ENCODE measurements at places on chromosomes 7 and 10. TPM values are rescaled to one million over a fixed set of nuclear protein-coding genes. Genes with fewer than 3 reads are reported as not detected.

DNA sequence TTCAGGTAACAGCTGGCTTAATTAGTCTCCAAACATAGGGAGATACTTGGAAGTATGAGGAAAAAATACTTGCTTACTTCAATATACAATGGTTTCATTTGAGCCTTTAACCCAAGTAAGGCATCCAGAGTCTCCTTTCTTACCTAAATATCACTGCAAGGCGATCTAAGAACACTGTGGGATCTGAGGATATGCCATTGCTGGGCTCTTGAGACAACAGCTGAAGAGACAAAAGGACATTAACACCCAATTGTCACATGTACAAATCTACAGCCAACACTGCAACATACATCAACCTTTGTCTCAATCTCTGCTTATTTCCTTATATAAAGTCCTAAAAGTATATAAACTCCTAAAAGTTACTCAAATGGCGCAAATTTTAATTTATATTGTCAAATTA is 44.4 kb downstream of the IRF5 start:
- H3K27ac ChIP-seq, result no peak overlapping the region
- peak; percentile 58 for DNase-seq
- H3K27me3 ChIP-seq, result no peaks in the 10 kb centered on the region
- no peaks in the 10 kb centered on the region for H3K4me1 ChIP-seq

DNA sequence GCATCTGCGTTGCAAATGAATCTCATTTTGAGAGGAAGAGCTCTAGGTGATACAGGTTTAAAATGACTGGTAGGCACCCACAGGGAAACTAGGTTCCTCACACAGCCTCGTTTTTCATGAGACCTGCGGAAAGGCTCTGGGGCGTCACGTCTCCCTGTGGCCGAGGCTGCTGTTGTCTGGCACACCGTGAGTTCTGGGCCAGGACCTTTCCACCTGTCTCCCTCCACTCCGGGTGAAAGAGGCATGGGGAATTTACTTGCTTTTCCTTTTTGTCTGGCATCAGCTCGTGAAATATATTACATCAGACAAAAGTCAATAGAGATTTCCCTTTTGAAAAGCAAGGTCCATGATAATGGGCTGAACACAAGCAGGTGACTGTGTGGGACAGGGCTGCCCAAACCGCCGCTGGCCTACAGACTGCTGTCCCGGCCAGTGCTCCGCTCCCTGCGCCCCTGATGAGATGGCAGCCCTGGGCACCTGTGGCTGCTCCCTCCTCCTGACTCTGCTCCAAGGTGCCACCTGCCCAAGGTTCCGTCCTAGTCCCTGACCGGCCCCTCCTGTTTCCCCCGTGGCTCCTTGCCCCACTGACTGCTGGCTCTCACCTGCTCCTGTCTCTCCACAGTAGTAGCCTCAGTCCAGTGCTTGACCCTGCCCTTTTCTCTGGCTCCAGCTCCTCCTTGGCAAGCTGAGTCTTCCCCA is 109.6 kb downstream of the NKX6-2 start:
- H3K36me3 ChIP-seq, result no peaks in the 10 kb centered on the region
- no peak overlapping the region for H3K27ac ChIP-seq
- no peaks in the 10 kb centered on the region for H3K4me1 ChIP-seq
- DNase-seq, result peak; percentile 26

GRCh38 chr10:16519250-16519907 is 2.3 kb downstream of the C1QL3 start:
- DNase-seq, result peak; percentile 58
- H3K4me3 ChIP-seq, result peak overlapping the region; percentile 54
- peaks cover 59% of the 10 kb centered on the region for H3K27me3 ChIP-seq
- no peaks in the 10 kb centered on the region for H3K4me1 ChIP-seq

GRCh38 chr10:131079314-131079713 is 232.2 kb downstream of the TCERG1L start:
- DNase-seq, result no peak
- H3K4me1 ChIP-seq, result no peaks in the 10 kb centered on the region
- H3K27ac ChIP-seq, result no peak overlapping the region
- H3K36me3 ChIP-seq, result no peaks in the 10 kb centered on the region

DNA sequence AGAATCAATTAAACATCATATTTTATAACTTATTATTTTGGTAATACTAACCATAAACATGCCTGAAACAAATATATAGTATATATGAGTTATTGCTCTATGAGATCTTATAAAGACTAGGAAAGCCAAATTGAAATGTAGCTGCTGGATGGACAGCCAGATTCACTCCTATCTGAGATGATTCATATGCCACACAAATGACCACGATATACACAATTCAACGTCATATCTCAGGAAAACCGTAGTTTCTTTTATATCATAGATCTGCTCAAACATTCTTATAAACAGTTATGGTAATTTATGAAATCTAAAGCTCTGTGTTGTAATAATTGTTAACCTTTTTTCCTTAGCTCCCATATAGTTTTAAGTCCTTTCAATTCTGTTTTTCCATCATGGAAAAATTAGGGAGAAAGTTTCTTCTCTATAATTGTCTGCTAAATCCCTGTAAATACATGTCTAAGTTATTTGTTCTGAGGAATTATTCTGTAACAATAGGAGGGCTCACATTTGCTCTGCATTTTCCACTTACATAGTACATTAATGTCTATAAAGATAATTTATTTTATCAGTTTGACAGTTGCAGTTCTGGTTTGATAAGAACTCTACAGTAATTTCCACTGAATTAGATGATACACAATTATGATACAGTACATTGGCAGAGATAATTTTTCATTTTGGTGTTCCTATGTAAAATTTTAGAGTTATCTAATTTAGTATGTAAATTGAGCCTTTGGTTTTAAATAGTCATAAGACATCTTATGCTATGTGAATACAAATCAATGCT is 42.7 kb downstream of the GNAT3 start:
- DNase-seq, result no peak
- no peaks in the 10 kb centered on the region for H3K27me3 ChIP-seq
- no peaks in the 10 kb centered on the region for H3K36me3 ChIP-seq

GRCh38 chr10:125375210-125375609 is 214.8 kb upstream of the CTBP2 start:
- no peaks in the 10 kb centered on the region for H3K27me3 ChIP-seq
- H3K27ac ChIP-seq, result no peak overlapping the region
- H3K36me3 ChIP-seq, result no peaks in the 10 kb centered on the region
- H3K4me3 ChIP-seq, result no peak overlapping the region

DNA sequence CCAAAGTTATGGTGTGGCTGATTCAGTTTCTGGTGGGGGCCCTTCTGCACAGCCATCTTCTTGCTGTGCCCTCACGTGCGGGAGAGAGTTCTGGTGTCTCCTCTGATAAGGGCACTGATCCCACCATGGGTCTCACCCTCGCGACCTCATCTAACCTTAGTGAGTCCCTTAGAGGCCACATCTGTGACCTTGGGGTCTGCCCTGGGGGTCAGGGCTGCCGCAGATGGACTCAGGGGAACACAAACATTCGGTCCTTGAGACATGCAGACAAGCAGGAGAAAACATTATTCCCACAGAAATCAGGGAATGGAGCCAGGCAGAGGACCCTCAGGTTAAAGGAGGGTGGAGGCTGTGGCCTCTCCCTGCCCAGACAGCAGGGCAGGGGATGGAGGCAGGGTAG is 177.9 kb downstream of the DNAJB6 start:
- H3K36me3 ChIP-seq, result no peaks in the 10 kb centered on the region
- DNase-seq, result no peak
- no peaks in the 10 kb centered on the region for H3K27me3 ChIP-seq
- H3K4me3 ChIP-seq, result no peak overlapping the region

- DNase-seq, result no peak
- no peak overlapping the region for H3K4me3 ChIP-seq
- H3K4me1 ChIP-seq, result no peaks in the 10 kb centered on the region
- no peaks in the 10 kb centered on the region for H3K27me3 ChIP-seq
Observed at GRCh38 chr7:81462672-81463071, 307.2 kb downstream of the HGF start.

GRCh38 chr10:65845916-65846315 is 1079.9 kb upstream of the LRRTM3 start:
- no peak overlapping the region for H3K27ac ChIP-seq
- H3K4me1 ChIP-seq, result no peaks in the 10 kb centered on the region
- DNase-seq, result no peak
- no peaks in the 10 kb centered on the region for H3K36me3 ChIP-seq

DNA sequence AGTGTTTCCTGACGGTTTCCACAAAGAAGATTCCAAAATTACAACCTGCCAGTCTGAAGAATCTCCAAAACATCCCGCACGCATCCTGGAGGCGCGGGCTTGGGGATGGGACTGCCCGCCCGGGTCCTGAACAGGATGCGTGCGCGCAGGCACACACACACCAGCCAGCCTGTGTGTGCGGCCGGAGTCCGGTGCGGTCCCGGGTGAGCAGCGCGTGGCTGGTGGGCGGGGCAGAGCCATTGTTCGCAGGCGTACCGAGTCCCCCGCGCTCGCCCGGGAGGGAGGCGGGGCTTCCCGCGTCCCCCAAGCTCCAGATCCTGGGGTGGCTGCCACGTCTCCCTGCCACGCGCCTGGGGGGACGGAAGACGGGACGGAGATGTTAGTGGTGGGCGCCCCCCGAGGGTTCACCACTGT is 675 bp upstream of the SCD start:
- H3K4me3 ChIP-seq, result peak overlapping the region; percentile 96
- peak; percentile 90 for DNase-seq
- H3K27me3 ChIP-seq, result no peaks in the 10 kb centered on the region
- peaks cover 33% of the 10 kb centered on the region for H3K36me3 ChIP-seq
- H3K4me1 ChIP-seq, result peaks cover 23% of the 10 kb centered on the region

DNA sequence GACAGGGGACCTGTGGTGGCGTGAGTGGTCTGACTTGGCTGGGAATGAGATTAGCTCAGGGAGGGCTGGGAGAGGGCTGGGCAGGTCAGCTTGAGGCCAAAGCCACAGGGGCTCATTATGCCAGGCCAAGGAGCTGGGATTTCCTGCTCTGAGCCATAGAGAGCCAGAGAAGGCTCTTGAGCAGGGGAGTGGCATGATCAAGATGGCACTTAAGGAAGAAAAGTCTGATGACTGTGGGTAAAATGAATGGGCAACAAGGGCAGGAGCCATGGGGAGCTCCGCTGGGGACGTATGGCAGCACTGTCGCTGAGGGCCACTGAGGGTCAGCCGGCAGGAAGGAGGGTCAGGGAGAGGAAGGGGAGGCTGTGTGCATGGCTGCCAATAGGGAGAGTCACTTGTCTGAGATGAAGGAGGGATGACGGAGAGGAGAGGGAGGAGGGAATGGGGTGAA is 5.8 kb downstream of the ANTXRL start:
- no peaks in the 10 kb centered on the region for H3K36me3 ChIP-seq
- H3K4me1 ChIP-seq, result no peaks in the 10 kb centered on the region
- peak; percentile 51 for DNase-seq
- H3K27me3 ChIP-seq, result no peaks in the 10 kb centered on the region
- no peak overlapping the region for H3K4me3 ChIP-seq

DNA sequence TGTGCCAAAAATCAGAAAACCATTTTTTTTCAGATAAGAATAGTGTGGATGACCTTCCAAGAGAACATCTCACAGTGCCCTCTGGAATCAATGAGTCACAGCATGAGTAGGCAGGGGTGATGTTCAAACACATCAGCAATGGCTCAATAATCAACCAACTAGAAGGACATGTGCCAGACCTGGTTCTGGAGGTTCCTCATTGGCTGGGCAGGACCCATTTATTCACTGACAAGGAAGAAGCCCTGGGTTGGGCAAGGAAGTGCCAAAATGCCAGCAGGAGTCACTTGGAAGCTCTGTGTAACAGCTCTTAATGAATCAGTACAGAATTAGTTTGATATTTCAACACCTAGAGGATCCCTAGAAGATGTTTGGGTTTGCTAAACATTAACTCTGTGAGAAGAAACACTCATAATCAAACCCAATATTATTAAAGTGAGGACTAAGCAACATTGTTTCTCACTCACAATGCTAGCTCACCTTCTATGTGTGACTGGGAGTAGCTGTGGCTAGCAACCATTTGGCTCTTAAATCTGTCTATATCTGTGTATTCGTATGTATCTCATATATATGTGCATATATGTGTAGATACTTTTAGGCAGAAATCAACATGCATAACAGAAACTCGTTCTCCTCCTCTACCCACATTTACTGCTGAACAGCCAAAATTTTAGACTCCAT is 72.3 kb upstream of the APBB1IP start:
- no peak overlapping the region for H3K27ac ChIP-seq
- DNase-seq, result no peak
- no peaks in the 10 kb centered on the region for H3K36me3 ChIP-seq
- peaks cover 17% of the 10 kb centered on the region for H3K27me3 ChIP-seq
- no peak overlapping the region for H3K4me3 ChIP-seq
- no peaks in the 10 kb centered on the region for H3K4me1 ChIP-seq

- H3K27ac ChIP-seq, result no peak overlapping the region
- H3K4me1 ChIP-seq, result no peaks in the 10 kb centered on the region
- DNase-seq, result peak; percentile 12
- no peaks in the 10 kb centered on the region for H3K27me3 ChIP-seq
- H3K36me3 ChIP-seq, result peaks cover 5% of the 10 kb centered on the region
Observed at GRCh38 chr7:55478700-55479099, 93.6 kb downstream of the VOPP1 start.

Gene RNF148
- total RNA-seq, result 0.95 TPM

Gene GOT1
- total RNA-seq, result 35.1 TPM

Gene GBF1
- total RNA-seq, result 31.4 TPM

Gene TMEM178B
- total RNA-seq, result 4.1 TPM

Gene CRHR2
- not detected for total RNA-seq

Gene KCP
- total RNA-seq, result 19.5 TPM

Gene SLC13A4
- 1.8 TPM for total RNA-seq
